ENCODE measurements at places on chromosomes 4 and X.

- no peak for DNase-seq
These were observed 72.1 kb downstream of the GPR82 start for GRCh38 chrX:41796046-41796445.

GRCh38 chrX:95764972-95765451 is 919.6 kb upstream of the DIAPH2 start:
- peak; percentile 7 for DNase-seq

DNA sequence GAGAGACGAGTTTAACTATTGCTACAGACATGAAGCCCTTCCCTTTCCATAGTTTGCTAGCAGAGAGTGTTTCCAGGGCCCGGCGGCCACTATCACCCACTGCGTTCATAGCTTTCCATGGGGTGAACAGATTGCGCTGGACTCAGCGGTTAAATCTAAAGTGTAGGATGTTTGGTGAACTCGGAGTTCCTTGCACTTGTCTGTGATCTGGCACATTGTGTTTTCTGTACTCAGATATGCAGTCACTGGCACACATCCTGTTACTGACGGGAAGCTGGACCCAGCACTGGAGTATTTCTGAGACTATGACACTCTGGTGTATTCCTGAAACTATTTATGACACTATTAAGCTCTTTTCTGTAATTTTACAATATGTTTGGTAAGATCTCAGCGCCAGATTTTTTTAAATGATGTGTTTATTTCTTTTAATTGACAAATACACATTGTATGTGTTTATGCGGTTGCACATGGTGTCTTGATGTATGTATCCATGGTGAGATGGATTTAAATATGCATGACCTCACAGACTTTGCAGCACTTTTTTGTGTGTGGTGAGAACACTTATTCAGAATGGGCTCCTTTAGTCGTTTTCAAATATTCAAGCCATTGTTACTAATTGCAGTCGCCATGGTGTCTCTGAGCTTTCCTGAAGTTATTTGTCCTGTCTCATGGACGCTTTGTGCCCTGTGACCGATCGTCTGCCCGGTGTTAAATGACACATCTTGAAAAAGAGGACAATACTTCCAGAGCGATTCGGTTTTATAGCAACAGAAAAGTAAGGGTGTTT is 14.1 kb downstream of the CD99 start:
- DNase-seq: no peak

DNA sequence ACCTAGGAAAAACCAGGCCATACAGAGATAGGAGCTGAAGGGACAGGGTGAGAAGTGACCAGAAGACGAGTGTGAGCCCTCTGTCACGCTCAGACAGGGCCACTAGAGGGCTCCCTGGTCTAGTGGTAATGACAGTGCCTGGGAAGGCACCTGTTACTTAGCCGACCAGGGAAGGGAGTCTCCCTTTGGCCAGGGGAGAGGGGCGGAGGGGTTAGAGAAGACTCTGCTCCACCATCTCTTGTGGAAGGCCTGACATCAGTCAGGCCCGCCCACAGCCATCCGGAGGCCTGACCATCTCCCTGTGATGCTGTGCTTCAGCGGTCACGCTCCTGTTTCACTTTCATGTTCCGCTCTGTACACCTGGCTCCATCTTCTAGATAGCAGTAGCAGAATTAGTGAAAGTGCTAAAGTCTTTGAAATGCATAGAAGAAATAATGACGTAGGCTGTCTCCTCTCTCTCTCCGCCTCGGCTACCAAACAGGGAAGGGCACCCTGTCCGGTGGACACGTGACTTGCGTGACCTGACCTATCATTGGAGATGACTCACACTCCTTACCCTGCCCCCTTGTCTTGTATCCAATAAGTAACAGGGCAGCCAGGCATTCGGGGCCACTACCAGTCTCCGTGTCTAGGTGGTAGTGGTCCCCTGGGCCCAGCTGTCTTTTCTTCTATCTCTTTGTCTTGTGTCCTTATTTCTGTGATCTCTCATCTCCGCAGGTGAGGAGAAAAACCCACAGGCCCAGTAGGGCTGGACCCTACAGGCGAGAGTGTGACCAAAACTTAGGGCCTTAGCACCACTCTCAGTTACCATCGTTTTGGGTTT is 26.7 kb downstream of the HTT-AS start:
- peak; percentile 92 for DNase-seq

GRCh38 chr4:40292313-40292759 is 42.8 kb upstream of the CHRNA9 start:
- peak; percentile 26 for DNase-seq

GRCh38 chr4:70601422-70602039 is 9.5 kb downstream of the AMBN start:
- peak; percentile 90 for DNase-seq

GRCh38 chr4:127686658-127687057 is 43.5 kb upstream of the SLC25A31 start:
- no peak for DNase-seq

Measured in OCI-LY7 (cell line).